ENCODE measurements at places on chromosomes 3 and 15.

DNA sequence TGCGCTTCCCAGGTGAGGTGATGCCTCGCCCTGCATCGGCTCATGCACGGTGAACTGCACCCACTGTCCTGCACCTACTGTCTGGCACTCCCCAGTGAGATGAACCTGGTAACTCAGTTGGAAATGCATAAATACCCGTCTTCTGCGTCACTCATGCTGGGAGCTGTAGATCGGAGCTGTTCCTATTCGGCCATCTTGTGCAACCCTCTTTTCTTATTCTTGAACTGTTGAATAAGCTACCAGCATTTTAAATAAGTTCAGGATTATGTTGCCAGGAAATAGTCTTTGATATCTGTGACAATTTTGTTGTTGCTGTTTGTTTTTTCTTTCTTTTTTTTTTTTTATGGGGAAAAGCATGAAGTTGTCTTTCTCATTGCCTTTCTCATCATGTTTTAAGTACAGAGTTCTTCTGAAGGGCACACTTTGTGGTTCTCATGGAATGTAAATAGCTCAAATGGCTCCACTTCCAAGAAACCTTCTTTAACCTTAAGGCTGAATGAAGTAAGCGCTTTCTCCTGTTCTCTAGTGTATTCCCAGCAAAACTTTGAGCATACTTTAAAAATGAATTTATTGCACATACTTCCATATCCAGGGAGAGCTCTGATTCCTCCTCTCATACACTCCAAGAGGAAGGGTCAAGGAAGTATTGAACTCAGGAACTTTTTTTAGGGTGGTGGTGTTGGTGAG is 468.0 kb upstream of the TBL1XR1 start:
- no peak for DNase-seq

DNA sequence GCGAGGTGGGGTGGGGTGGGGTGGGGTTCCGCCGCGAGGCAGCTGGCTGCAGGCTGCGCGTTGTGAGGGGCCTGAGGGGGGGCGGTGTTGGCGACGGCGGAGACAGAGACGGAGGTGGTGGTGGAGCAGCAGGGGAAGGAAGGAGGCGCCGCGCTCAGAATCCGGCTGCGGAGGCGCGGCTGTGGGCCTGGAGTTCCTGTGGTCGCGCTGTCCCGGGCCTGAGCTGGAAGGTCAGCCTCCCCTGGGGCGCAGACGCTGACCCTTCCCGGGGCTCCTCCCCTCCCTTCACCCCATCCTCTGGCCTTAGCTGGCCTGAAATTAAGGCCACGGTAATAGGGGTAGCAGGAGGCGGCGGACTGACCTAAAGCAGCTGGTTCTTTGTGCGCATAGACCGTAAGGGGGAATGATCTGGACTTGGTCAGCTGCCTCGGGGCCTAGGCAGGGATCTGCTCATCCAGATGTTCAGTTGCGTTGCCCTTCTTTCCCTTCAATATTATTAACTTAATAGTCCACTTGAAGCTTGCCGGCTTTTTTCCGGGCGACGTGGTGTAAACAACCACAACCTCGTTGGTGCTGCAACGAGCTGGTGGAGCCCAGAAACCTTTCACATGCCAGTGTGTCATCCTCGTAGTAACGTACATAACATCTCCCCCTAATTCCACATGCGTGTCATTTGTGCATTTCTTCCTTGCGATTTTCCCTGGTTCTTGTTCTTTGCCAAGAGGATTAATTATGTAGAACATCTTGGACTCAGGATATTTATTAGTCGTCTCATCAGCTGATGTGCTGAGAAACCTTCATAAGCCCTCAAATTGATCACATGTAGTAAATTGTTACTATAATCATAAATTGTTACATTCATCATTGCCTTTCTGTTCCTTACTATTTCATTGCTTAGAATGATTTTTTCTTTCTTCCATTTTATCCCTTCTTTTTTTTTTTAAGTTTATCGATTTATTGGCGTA is 626 bp downstream of the SEC62 start:
- DNase-seq = no peak

GRCh38 chr3:196629228-196629627 is 10.3 kb upstream of the NRROS start:
- DNase-seq = no peak

DNA sequence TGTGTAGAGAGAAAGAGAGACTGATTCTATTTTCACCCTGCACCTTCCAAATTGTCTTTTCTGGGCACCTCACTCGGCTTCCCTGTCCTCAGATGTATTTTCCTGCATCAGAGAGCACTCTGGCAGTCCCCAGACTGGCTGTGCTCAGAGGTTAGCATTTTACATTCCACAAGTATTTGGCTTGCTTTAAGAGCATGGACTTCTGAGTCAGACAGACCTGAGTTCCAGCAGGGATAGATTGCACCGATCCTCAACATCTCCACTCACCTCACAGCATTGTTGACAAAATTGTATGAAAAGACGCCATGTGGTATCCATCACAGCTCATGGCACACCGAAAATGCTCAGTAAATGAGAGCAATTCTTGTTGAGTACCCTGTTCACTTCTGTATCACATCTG is 45.6 kb downstream of the SST start:
- DNase-seq = no peak

DNA sequence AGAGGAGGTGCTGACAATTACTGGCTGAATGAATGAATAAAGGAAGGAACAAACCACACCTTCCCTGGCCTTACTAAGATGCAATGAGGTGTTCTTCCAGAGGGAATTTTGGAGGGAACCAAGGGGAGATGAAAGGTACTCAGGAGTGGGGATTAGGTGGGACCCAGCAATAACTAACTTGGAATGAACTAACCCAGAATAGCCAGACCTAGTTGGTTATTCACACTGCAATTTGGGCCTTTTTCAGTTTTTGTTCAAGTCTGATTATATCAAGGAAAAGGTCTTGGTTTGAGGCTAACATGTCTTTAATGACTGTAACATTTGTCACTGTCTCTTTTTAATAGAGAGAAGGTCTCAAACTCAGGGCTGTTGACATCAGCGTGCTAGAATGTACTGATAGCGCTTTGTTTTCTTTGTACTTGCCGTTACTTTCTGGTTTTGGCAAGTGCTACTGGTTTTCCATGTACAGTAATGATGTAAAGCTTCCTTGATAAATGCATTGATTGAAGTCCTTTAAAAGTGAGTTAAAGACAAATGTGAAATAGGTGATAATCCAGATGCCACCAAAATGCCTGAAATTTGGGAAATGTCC is 3.2 kb upstream of the PLXND1 start:
- no peak for DNase-seq

DNA sequence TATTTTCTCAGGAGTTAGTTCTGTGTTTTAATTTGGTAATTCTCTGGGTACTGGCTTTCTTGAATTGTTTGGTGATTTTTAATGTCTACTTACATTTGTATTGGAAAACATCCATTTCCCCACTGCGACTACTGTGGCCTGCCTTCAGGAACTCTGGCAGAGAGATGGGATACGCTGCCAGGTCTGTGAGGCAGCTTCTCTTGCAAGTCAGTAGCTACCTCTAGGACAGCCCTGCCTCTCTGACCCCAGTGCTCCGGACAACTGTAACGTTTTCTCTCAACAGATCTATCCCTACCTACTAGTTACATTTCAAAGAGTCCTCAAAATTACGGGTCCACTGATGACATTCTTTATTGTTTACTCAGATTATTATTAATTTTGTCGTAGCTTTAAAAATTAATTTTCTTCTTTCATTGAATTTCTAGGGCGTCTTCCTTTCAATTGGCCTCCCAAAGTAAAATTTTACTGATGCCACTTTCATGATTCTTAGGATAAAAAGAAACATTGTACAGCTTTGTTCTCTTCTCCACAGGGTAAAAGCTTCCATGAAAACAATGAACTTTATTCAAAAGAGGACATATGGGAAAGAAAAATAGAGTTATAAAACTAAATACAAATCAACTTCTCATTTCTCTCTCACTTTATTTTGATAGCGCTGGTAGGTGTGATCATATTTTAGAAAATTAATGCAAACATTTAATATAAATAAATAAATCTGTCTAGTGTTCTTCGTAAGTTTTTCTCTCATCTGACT is 123.2 kb upstream of the GOLGA8J start:
- DNase-seq = no peak

DNA sequence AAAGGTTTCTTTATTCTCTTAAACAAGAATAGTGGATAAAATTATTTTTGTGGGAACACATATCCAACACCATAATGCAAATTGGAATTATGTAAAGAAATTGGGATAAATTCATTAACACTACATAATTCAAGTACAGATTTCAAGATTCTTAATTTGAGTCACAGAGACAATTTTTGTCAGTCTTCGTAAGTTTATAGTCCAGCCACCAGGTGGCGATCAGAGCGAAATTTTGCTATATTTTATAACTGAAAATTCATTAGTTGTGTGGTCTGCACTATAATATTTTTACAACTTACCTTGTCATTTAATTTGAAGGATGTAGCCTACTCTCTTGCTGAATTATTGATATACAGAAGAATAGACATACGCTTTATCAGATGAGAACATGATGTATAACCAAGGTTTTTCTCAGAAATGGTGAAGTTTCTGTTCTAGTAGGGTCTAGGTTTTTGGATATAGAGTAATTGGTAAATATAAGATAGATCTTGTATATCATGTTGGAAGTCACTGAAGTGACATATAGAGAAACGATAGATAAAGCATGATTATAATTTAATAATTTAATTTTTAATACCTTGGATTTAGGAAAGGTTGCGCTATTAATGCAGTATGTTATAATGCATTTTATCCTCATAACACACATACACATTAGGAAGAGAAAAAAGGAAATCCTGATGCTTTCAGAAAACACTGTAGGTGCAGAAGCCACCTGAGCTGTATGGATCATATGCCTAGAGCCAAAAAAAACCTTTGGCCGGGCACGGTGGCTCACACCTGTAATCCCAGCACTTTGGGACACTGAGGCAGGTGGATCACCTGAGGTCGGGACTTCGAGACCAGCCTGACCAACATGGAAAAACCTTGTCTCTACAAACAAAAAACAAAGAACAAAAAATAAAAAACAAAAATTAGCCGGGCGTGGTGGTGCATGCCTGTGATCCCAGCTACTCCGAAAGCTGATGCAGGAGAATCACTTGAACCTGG is 31.7 kb downstream of the PLSCR4 start:
- no peak for DNase-seq

DNA sequence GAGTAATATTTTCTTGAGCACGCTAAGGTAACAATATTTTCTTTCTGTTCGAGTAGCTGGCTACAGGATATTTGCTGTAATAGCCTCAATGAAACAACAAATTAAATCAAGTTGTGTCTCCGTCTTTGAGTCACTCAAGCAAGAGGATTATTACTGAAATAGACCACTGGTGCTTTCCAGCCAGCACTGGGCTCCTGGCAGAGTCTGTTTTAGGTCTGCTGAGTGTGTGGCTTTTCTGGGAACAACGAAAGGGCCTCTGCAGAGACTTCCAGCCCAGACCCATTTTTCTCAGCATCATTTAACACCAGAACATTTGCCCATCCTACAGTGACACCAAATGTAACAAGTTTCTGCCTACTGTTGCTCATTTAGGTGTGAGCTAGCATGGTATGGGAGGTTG is 652.9 kb downstream of the MAGI1 start:
- no peak for DNase-seq

DNA sequence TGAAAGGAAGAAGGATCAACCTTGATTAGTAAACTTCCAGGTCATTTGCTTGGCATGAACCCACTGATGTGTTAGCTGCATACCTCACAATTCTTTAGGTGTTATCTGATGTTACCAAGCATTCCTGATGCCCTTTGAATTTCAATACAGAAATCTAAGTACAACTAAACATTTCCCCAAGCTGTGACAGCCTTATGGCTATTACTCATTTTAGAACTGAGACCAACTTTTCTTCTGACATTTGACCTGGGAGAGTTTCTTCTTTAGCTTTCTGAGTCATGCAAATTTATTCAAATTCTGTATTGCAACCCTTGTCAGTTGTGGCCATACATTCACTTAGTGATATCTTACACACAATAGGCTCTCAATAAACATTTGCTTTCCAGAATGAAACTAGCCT is 124.3 kb downstream of the TIGIT start:
- DNase-seq = no peak
